ENCODE measurements at places on chromosomes 7 and 10.

- no peak for DNase-seq
Measured at GRCh38 chr7:49488573-49488972, 284.9 kb upstream of the VWC2 start.

- no peak for DNase-seq
Measured at GRCh38 chr7:2837496-2837895, 6.6 kb downstream of the GNA12 start.

DNA sequence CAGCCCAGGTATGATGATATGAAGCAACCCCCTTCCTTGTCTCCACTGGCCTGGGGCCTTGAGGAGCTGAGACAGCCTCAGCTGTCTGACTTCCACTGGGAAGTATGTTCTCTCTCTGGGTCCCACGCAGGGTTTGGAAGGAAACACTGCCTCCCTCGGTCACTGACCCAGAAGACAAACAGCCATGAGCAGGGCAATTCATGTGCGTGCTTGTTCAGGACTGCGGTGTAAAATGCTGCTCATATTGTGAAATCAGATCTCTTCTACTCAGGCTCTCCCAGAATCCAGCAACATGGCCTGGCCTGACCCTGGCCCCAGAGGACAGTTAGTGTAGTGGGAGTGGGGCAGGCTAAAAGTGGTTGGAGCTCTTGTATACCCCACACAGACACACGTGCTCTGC, 2.8 kb downstream of the CLCN1 start:
- no peak for DNase-seq

- no peak for DNase-seq
Measured at GRCh38 chr7:55023841-55024505, 5.2 kb downstream of the EGFR start.

DNA sequence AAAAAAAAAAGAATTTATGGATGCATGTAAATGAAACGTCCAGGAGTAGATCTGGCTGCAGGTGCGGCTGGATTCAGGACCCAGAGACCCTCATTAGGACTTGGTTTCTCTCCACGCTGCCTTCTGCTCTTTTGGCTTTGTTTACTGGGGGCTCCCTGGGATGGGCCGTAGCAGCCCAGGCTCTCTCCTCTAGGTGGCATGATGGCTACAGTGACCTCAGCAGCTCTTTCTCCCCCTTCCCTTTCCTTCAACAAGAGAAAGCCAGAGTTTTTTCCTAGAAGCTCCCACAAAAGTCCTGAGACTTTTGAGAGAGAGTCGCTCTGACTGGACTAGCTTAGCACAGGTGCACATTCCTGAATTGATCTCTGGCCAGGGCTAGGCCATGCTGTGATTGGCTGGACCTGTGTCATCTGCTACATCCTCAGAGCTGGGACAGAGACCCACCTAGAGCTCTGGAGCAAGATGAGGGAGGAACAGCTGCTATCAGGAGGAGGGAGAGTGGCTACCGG, 67.8 kb upstream of the PDCD4 start:
- DNase-seq: peak; percentile 68

DNA sequence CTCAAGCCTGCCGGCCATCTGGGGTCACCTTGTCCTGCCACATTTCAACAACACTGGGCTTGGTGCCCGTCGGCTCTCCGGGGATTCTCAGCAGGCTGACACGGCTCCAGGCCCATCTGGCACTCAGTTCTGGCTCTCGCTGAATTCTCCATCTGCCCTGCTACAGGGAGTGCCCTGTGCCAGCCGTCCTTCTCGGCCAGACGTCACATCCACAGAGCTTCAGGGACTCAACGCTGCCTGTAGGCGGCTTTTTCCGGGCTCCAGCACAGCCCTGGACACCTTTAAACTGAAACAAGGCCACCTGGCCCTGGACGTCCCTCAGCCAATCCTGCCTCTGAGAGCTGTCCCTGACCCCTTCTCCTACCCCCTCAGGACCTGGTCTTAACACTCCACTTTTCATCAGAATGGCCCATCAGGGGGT, 43.0 kb downstream of the TMEM130 start:
- no peak for DNase-seq

- no peak for DNase-seq
Measured at GRCh38 chr10:9853405-9854355, 1164.0 kb upstream of the CELF2 start.

GRCh38 chr7:90119178-90119971, 34.9 kb upstream of the STEAP1 start:
- DNase-seq: peak; percentile 49

- no peak for DNase-seq
Measured at GRCh38 chr7:86991771-86992191, 67.7 kb downstream of the ELAPOR2 start.

GRCh38 chr10:20596065-20596755, 300.9 kb downstream of the NEBL start:
- no peak for DNase-seq

- DNase-seq: no peak
Measured at GRCh38 chr7:80028717-80029116, 105.9 kb upstream of the GNAI1 start.

DNA sequence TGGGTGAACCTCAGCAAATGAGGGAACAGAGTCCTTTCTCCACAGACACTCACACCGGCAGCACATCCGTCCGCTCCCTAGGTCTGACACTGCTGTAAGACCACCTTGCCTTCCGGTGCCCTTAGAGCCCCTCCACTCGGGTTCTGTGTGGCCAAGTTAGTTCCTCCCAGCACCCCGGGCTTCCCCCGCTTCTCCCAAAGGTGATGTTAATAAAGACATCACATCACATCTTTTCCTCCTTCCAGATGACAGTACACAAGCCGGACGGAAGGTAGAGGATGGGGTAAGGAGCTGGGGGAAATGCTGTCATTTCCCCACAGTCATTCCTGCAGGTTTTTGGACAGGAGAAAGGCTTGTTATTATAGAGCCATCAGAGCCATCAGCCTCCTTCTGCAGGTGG, 42.3 kb downstream of the OAT start:
- DNase-seq: no peak

- DNase-seq: no peak
Measured at GRCh38 chr10:132021504-132022143, 39.9 kb upstream of the BNIP3 start.

GRCh38 chr10:133475821-133476640, 22.3 kb downstream of the SCART1 start:
- no peak for DNase-seq

GRCh38 chr7:41881331-41882130, 178.6 kb upstream of the INHBA start:
- DNase-seq: no peak

- no peak for DNase-seq
Measured at GRCh38 chr7:121689749-121690148, 183.2 kb upstream of the PTPRZ1 start.

DNA sequence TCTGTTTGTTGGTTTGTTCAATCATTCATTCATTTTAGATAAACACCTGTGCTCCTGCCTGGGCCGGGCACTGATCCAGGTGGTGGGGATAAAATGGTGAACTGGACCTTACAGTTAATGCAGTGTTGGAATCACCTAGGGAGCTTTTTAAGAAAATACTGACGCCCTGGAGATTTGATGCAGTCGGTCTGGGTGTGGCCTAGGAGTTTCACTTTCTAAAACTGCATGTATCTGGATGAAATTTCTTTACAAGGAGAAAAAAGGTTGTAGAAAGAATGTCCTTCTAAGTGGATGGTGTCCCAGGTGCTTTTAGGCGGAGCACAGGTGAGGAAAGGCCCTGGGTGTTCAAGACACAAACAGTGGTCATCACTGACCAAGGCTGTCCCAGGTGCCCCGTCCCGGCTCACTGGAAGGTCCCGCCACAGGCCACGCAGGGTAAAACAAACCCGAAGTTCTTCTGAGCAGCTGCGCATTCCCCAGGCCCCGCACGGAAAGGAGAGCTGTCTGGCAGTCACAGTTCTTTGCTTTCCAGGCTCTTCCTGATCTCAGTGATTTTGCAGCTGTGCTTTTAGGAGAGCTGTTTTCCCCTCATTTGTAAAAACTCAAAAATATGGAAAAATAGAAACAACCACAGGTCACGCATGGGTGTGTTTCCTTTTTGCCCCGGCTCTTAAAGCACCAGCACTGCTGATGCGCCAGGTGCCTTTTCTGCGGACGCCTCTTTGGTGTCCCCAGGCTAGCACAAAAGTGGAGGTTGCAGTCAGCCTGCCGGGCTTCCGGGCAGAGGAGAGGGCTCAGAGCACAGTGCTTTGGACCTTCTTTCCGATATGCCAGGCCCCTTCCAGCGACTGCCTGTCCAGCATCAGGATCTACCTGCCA, 161.9 kb downstream of the GRK5 start:
- DNase-seq: no peak

GRCh38 chr10:28541717-28542365, 8.9 kb downstream of the WAC start:
- DNase-seq: no peak

DNA sequence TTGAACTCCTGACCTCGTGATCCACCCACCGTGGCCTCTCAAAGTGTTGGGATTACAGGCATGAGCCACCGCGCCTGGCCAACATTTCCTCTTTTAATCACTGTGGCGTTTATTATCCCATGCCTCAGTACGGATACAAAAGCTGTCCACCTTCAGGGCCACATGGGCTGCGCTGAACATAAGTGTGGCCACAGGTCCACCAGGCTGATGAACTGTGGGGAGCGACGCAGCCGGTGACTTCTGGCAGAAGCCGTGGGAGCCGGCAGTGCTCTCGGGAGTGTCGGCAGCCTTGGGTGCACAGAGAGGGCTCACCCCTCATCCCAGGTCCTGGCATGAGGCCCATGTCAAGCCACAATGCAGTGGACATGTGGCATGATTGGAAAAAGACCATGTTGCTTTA, 223.6 kb downstream of the TNS3 start:
- no peak for DNase-seq

GRCh38 chr7:52017802-52018679, 701.4 kb upstream of the COBL start:
- peak; percentile 78 for DNase-seq

DNA sequence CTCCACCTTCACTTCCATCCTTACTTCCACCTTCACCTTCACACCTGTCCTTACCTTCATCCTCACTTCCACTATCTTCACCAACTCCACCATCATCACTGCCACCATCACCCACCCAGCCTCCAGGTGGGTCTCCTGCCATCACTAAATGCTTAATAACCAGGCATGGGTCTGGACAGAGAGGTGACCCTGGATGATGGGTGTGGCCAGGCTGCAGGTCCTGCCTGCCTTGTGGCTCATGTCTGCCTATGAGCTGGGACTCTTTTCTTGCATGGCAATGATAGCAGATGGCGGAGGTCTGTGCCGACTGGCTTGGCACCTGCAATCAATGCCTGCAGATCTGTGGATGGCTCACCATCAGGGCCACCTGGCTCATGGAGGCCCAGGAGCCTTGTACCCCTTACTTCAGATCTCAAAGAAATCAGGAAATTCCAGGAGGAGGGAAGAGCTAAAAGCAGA, 60.1 kb upstream of the ELN start:
- no peak for DNase-seq

- DNase-seq: no peak
Measured at GRCh38 chr7:90690159-90690858, 94.2 kb downstream of the CDK14 start.

GRCh38 chr7:13240349-13240748, 552.9 kb downstream of the ARL4A start:
- no peak for DNase-seq

DNA sequence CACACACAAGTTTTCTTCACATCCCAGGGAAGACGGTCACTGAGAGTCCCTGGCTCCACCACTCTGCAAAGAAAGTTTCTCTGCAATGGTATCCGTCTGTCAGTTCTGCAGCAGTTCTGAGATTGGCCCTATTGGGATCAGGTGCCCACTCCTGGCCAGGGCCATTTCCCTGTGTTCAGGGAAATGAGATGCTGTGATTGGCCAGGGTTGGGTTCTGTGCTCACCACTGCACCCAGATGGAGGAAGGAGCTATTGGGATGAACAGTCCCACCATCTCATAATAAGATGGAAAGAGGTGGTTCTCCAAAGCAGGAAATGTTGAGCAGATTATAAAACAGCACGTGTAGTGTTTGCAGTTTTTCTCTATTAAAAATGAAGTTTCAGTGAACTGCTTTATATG, 13.3 kb upstream of the PIP4K2A start:
- DNase-seq: no peak

DNA sequence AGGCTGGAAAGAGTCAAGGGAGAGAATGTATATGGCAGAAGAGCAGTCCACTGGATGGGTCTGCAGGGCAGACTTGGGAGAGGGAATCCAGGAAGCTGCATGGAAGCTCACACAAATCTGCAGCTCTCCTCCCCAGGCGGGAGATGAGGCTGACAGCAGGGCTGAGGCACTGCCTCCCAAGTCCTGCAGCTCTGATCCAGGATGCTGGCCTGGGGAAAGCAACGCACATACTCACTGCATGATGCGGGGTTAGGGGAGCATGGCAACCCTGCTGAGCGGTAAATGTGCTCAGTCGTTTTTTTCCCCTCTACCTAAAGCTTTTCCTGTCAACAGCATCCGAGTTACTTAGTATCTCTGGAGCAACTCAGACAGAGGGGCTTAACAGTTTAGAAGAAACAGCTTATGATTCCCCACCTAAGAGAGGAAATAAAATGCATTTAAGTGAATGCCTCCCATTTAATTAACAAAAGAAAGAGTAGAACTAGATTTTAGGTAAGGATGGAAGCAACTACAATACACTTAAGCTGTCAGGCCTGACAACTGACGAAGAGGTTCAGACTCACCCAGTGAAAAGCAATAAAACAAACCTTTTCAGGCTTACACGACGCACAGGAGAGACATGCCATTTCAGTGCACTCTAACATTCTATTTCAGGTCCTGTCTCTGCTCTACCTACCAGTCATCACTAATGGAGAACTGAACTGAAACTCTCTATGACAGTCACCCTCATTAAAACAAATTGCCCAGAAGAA, 37.0 kb downstream of the CHCHD3 start:
- peak; percentile 83 for DNase-seq

DNA sequence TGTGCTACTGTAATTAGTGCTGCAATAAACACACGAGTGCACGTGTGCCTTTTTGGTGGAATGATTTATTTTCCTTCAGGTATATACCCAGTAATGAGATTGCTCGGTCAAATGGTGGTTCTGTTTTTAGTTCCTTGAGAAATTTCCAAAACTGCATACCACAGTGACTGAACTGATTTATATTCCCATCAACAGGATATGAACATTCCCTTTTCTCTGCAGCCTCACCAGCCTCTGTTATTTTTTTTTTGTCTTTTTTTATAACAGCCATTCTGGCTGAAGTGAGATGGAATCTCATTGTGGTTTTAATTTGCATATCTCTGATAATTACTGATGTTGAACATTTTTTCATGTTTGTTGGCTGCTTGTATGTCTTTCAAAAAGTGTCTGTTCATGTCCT, 922.9 kb upstream of the LRRN3 start:
- no peak for DNase-seq

DNA sequence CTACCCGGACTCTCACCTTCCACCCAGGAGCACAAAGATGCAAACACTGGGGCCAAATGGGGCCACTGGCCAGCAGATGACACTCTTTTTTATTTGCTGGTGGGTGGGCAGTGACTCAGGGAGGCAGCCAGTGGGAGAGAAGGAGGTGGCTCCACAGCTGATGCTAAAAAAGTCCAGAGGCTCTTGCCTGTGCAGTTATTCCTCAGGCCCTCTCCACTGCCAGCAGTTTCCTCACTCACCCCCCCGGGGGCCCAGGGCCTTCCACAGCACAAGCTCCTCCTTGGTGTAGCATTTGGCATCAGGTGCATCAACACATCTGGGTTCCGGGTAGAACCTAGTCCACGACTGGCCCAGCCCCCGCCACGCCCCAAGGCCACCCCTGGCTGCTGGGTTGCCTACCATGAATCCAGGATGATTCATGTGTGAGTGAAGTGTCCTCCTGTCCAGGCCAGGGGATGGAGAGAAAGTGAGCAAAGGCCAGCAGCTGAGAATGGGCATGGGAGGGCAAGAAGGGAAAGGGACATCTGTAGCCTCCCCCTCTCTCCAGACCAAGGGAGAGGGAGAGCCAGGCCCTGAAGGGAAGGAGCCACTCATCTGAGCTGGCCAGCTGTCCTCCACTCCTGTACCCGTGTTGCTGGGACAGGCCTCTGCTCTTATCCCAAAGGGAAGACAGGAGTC, 1.7 kb upstream of the KCNH2 start:
- no peak for DNase-seq
